Fibroblast of skin of back (primary cell): ENCODE measurements at places on chromosomes 2 and 18.

DNA sequence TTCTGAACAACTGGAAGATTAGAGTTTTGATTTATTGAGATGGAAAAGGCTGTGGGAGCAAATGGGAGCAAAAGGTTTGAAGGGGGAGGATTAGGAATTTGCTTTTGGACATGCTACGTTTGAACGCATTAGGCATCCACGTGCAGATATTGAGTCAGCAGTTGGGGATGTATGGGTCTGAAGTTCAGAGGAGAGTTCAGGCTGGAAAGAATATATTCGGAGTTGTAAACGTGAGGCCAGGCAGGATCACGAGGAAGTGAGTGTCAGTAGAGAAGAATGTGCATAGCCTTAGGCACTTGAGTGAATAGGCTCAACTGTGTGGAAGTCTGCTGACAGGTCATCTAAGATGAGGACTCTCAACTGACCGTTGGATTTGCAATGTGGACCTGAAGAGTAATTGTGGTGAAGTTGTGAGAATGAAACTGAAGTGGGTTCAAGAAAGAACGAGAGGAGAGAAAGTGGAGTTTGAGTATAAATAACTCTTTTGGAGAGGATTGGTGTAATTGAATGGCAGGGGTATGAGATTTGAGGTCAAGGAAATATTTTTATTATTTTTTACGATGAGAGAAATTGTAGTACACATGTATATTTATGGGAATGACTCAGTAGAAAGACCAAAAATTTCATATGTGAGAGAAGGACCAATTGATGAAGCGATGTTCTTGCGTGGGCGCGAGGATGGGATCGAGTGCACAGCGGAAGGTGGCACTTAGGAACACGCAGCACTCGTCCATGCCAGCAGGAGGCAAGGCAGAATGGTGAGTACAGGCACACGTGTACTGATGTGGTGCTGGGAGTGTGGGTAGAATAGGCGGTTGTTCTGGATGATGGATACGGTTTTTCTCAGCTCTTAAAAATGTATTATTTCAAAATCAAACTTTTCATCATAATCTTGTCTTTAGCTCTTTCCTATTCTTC lies 40.5 kb upstream of the POLE4 start:
- peak; percentile 68 for DNase-seq

- peak; percentile 13 for DNase-seq
Measured at GRCh38 chr2:118265873-118266455, 177.7 kb downstream of the INSIG2 start.

DNA sequence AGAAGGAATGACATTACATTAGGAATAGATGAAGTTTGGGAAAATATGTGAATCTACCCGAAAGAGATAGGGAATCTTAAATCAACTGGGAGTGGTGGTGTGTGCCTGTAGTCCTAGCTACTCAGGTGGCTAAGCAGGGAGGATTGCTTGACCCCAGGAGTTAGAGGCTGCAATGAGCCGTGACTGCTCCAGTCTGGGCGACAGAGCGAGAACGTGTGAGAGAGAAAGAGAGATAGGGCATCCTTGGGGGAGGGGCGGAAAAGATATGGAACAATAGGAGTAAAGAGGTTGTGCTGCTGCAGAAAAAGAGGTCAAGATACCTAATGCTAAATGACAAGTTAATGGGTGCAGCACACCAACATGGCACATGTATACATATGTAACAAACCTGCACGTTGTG lies 47.1 kb upstream of the ADAM23 start:
- DNase-seq = no peak

DNA sequence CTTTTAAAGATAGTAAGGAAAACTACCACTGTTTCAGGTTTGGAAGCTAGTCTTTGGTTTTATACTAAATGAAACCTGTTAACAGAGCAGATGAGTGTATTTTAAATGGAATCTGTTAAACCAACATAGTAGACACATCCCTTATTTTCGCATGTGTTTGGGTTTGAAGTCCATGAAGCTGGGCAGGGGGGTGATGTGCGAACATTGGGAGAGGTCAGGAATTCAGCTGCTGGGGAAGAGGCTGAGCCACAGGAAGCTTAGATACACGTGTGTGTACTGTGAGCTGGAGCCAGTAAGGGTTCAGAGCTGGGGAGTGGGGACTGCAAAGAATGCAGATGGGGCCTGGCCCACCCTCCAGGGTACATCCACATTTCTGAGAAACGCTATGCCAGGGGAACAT lies 176.9 kb downstream of the VAPA start:
- DNase-seq = peak; percentile 34

DNA sequence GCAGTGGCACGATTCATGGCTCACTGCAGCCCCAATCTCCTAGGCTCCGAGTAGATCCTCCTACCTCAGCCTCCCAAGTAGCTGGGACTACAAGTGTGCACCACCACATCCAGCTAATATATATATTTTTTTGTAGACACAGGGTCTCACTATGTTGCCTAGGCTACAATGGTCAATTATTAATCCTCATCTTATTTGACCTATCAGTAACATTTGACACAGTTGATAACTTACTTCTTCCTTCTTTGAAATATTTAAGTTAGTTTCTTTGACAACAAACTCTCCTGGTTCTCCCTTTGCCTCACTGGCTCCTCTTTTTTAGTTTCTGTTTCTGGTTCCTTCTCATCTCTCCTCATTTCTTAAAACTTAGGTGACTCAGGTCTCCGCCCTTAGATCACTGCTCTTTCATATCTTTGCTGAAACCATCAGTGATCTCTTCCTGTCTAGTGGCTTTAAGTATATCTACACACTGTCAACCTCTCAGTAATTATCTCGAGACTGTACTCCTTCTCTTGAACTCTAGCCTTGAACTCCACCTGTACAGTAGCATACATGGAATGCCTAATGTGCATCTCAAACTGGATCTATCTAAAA lies 11.5 kb downstream of the PGAP1 start:
- no peak for DNase-seq

- DNase-seq = peak; percentile 65
Measured at GRCh38 chr2:76599732-76600368, 889.1 kb upstream of the GCFC2 start.

DNA sequence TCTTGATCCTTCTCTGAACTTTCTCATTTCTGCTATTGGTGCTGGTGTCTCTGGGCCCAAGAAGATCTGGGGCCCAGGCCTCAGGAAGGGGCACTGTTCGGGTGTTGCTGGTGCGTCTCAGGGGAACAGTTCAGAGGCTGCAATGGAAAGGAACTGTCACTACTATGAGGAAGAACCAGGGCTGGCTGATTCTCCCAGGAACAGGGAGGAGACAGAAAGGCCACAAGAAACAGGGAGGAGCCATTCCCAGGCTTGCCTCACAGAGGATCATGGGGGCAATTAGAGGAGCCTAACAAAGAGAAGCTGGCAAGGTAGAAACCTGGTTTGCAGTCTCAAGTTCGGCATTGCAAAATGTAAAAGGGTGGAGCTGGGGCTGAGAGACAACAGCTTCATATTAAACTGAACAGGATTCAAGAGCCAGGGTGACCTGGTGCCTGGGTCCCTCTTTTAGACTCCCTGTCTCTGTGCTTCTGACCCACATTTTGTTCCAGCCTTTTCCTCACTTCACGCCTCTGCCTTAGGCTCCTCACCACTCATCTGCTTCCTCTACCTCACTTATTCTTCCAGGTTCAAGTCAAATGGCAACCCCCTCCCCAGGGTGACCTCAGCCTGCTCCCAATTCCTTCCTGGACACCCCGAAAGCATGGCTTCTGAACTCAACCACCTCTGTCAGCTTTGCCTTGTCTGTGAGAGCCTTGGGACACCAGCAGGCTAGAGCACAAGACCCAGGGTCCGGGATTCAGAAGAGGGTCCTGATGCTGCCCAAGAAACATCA lies 58.4 kb downstream of the GYPC start:
- no peak for DNase-seq
